Glutamatergic neuron (in vitro differentiated cells): ENCODE measurements at places on chromosomes 2 and 18. TPM values are rescaled to one million over a fixed set of nuclear protein-coding genes. Genes with fewer than 3 reads are reported as not detected.

DNA sequence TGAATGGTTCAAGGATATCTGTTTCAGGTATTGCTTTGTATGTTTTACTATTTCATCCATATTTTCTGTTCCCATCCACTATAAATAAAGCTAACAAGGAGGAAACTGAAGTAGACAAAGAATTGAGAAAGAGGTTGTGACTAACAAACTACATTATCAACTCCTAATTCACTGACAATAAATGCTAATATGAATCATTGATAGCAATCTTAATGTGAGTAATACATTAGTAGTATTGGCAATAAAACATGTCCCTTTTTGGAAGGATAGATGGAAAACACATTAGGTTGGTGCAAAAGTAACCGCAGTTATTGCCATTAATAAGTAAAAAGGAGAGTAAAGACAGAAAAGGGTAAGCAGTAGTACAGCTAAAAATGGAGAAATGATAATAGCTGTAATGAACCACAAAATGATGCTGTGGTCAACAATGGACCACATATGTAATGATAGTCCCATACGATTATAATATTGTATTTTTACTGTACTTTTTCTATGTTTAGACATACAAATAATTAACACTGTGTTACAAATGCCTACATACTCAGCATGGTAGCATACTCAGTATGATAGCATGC is 104.7 kb downstream of the THADA start:
- no peak overlapping the region for H3K27ac ChIP-seq
- H3K4me3 ChIP-seq: no peak overlapping the region
- no peaks in the 10 kb centered on the region for H3K36me3 ChIP-seq
- no peak for DNase-seq
- H3K27me3 ChIP-seq: no peaks in the 10 kb centered on the region
- H3K4me1 ChIP-seq: no peaks in the 10 kb centered on the region

ARHGEF33 gene
- total RNA-seq: 1.1 TPM

GRCh38 chr2:128228894-128229293 is 89.8 kb downstream of the HS6ST1 start:
- DNase-seq: no peak
- no peaks in the 10 kb centered on the region for H3K36me3 ChIP-seq
- H3K27ac ChIP-seq: no peak overlapping the region
- peaks cover 2% of the 10 kb centered on the region for H3K27me3 ChIP-seq
- H3K4me3 ChIP-seq: no peak overlapping the region
- H3K4me1 ChIP-seq: no peaks in the 10 kb centered on the region

GRCh38 chr2:85199698-85200097 is 66.5 kb downstream of the TCF7L1 start:
- no peaks in the 10 kb centered on the region for H3K27me3 ChIP-seq
- no peak overlapping the region for H3K4me3 ChIP-seq
- H3K36me3 ChIP-seq: no peaks in the 10 kb centered on the region
- no peak overlapping the region for H3K27ac ChIP-seq

RAX gene
- total RNA-seq: not detected

DNA sequence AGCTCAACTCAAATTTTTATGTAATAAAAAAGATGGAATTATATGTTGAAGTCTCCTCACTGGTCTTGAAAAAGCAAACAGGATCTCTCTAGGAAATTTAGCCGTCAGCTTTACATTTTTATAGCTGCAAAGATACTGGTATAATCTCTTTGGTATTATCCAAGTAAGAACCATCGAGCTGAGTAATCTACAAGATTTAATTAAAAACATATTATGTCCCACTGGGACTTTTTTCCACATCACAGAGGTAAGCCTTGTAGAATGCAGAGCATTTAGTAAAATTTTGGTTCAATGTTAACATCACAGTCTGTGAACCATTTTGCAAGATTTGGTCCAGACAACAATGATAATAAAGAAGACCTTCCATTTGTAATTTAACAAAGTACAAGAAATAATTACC is 162.6 kb upstream of the SLC39A10 start:
- H3K27ac ChIP-seq: no peak overlapping the region
- H3K4me3 ChIP-seq: no peak overlapping the region
- no peaks in the 10 kb centered on the region for H3K36me3 ChIP-seq
- H3K27me3 ChIP-seq: no peaks in the 10 kb centered on the region
- no peaks in the 10 kb centered on the region for H3K4me1 ChIP-seq
- DNase-seq: no peak

- no peaks in the 10 kb centered on the region for H3K36me3 ChIP-seq
- DNase-seq: no peak
- H3K4me1 ChIP-seq: no peaks in the 10 kb centered on the region
- no peak overlapping the region for H3K27ac ChIP-seq
- no peaks in the 10 kb centered on the region for H3K27me3 ChIP-seq
These were observed 220.1 kb downstream of the FBXO15 start for GRCh38 chr18:73927496-73927895.

- DNase-seq: no peak
- no peaks in the 10 kb centered on the region for H3K4me1 ChIP-seq
- no peak overlapping the region for H3K27ac ChIP-seq
- H3K4me3 ChIP-seq: no peak overlapping the region
- H3K36me3 ChIP-seq: no peaks in the 10 kb centered on the region
These were observed 326.3 kb upstream of the ETAA1 start for GRCh38 chr2:67070826-67071225.

DNA sequence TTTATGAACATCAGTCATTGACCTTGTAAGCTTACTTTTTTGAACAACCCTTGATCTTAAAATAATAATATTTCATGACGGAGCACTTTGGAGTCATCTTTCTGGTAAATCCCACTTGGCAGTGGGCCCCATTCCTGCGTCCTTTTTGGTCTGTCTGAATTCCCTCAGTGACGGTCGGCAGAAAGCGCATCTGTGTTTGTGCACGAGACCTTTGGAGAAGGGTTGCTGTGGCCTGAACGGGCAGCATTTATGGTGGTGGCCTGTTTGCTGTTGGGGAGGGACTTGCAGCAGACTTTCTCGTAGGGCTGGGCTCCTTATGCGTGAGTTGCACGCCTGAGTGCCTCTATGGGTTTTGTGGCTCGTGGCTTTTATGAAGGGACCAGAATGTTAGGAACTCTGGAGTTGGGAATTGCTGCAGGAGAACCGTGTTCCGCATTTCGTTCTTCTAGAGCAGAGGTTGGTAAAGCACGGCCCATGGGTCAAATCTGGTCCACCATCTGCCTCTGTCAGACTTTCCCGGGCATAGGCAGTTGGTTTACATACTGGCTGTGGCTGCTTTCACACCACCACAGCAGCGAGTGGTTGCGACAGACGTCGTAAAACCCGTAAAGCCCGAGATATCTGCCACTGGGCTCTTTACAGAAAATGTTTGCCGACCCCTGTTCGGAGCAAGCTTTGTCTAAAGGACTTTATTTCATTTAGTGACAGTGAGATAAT is 30.8 kb downstream of the LPIN1 start:
- no peak overlapping the region for H3K4me3 ChIP-seq
- H3K27me3 ChIP-seq: no peaks in the 10 kb centered on the region
- peaks cover 2% of the 10 kb centered on the region for H3K4me1 ChIP-seq
- no peak overlapping the region for H3K27ac ChIP-seq
- DNase-seq: no peak
- no peaks in the 10 kb centered on the region for H3K36me3 ChIP-seq
